ENCODE measurements at places on chromosomes 5 and 9.

GRCh38 chr9:104087894-104088293 is 6.2 kb upstream of the SMC2 start:
- no peak for DNase-seq

DNA sequence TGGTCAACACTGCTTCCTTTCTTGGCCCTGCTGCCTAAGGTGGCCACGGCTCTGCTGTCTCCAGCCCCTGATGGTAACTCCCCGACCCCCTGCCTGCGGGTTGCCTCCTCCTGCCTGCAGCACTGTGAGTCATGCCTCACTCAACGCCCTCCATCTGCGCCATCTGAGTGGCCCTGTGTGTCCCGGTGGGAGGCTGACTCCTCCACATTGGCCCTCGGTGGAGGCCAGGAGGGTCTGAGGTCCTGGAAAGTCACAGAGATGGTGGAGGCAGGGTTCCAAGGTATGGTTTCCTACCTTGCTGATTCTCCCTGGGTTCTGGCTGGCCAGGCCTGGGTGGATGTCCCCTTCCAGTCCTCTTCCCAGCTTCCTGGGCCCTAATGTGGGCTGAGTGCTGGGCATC is 64.5 kb upstream of the ADAMTS2 start:
- no peak for DNase-seq

- DNase-seq = peak; percentile 46
These were observed 47.0 kb upstream of the HOMER1 start for GRCh38 chr5:79560771-79561524.

DNA sequence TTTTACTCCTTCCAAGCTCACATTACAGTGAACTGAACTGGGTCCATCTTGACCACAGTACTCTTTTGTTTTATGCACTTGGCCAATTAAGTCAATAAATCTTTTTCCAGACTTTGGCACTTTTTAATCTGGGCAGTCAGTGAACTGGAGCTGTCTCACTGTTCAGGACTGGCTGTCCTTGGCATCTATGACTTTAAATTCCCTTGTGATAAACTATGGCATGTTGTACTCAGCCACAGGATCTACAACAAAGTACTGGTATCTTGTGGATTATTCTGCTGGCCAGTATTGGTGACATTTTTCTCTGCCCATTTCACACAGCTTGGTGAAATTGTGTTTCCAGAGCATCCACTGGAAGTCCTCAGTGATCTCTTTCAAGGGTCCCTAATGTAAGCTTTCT is 1144.8 kb upstream of the SEMA6A start:
- DNase-seq = no peak

- no peak for DNase-seq
These were observed 906.7 kb downstream of the NR2F1-AS1 start for GRCh38 chr5:92674321-92674720.

DNA sequence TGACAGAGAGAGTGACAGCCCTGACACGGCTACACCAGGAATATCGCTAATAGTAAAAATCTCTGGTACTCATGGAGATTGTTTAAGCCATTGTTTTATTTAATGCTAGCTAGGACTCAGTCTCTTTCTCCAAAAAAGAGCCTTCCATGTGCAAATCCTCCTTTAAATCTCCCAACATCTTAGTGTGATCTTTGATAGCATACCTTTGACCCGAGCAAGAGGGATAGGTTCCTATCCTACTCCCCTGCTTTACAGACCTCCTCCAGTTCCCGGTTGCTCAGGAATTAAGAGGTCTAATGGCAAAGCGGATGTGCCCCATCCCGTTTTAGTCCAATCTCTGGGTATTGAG is 663 bp upstream of the FRMD3 start:
- no peak for DNase-seq

DNA sequence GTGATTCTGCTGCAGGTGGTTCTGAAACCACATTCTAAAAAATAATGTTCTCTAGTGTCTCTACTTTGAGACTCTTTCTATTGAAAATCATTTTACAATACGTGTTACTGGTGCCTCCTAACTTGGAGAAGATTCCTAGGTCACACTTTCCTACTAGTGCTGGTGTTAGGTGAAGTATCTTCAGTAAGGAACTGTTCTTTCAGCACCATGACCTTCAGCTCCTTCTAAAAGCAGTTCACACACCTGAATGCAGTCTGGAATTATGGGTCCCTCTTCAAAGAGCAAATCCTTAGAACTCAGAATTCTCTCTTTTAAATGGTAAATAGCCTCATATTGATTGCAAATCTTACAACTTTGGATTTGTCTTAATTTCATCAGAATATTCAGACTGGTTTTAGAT is 10.6 kb upstream of the DPYSL3 start:
- peak; percentile 32 for DNase-seq

DNA sequence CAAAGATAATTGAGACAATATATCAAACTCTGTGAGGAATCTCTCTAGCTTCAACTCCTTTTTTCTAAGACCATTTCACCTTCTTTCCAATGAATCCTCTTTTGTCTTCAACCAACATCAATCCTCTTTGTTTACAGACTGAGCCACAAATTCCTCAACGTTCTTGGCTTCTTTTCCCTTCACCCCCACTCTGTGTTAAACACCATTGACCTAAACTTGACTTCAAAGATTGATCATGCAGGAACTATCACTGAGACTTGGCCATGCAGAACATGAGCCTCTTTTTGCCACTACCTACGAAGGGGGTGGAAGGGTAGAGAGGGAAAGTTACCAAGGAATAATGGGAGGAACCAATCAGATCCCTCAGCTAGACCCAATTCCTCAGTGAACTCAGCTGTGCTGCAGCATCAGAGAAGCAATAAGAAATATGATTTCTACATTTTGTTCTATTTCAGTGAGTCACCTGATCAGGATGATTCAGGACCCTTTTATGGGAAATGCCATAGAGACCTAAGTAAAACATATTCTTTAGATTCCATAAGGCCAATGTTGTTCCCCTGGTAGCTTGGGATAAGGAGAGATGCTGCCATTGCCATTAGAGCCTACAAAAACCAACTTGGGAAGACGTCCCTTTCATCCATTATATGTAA is 187.7 kb upstream of the RGMB start:
- no peak for DNase-seq

- no peak for DNase-seq
These were observed 795 bp upstream of the STOML2 start for GRCh38 chr9:35103660-35104191.

- DNase-seq = no peak
These were observed 69.4 kb upstream of the PANK3 start for GRCh38 chr5:168648576-168648975.

DNA sequence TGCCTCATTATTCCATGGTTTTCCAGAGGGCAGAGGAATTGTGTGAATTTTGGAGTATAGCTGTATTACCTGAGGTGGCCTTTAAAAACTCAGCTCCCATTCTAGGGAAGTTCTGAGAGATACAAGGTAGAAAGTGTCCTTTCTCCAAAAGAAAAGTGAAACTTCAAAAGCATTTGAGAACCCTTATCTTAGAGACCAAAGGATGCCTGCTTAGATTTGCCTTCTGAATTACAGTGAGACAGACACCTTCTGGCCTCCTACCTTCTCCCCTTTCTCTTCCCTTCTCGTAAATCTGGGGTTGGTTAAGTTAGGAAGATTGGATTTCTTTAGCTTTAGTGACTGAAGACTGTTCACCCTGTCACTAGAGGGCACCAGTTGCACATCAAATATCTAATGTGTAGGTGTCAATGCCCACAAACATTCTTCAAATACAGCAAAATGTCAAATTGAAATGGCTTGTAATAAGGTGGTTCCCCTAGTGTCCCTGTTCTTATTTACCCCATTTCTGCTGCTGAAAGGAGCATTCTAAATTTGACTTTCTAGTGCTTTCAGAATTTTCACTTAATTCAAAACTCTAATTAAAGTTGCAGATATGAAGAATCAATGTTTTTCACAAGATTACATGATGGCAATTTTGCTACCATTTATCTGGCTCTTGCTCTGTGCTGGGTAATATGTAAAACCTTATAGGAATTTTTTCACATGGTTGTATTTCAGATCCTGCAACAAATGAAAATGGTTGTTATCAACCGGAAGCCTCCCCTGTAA is 46.7 kb downstream of the PRRC1 start:
- DNase-seq = peak; percentile 80

DNA sequence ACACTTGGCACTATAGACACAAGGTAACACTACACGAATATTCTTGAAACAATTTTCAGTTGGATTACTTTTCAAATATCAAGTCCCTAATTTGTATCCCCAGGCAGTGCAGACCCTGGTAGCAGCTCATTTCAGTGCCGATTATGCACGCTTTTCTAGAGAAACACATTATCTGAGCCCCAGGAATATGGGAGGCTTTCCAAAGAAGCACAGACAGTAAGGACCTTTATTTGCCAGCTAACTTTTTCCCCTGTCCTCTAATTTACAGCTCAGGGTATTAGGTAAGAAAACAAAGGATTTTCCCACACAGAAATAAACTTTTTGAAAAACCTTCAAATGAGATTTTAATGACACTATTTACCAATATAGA is 852.3 kb upstream of the DMAC1 start:
- no peak for DNase-seq

GRCh38 chr9:92829420-92829819 is 48.4 kb downstream of the ZNF484 start:
- DNase-seq = no peak

- no peak for DNase-seq
These were observed 60.6 kb upstream of the TMEM215 start for GRCh38 chr9:32722704-32723103.

DNA sequence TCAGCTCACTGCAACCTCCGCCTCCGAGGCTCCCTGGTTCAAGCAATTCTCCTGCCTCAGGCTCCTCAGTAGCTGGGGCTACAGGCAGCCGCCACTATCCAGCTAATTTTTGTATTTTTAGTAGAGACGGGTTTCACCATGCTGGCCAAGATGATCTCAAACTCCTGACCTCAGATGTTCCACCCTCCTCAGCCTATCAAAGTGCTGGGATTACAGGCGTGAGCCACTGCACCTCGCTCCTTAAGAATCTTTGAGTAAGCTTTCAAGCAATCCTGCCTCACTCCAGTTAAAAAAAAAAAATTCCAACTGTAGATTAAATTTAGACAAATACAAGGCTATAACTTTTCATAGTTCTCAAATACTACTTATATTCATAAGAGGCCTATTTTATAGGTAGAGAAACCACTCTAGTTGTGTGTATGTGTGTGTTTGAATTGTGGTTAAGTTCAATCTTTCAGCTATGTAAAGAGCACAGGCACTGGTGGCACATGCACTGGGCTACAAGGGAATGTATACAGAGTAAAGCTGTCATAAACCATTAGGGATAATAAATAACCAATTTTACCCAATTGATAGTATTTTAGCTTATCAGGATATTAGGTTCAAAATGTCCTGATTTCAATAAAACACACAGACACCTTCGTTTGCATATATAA is 50.6 kb upstream of the RAPGEF6 start:
- no peak for DNase-seq

- no peak for DNase-seq
These were observed 96.6 kb downstream of the DAB2IP start for GRCh38 chr9:121748074-121748473.

DNA sequence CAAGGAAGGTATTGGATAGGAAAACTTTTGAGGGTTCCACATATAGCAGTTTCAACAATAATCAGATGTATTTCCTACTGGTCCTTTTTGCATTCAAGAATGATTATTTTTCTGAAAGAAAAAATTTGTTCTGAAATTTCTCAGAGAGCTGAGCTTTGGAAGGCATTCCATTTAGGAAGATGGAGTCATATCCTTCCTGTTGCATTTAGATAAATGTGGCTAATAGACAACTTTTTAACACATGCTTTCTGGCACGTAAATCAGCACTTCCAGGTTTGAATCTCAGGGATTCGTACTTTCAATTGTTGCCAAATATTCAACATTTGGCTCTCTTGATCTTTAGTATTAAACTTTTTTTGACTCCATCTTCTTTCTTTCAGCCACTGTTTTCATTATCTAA is 24.8 kb upstream of the TLR4 start:
- DNase-seq = no peak

DNA sequence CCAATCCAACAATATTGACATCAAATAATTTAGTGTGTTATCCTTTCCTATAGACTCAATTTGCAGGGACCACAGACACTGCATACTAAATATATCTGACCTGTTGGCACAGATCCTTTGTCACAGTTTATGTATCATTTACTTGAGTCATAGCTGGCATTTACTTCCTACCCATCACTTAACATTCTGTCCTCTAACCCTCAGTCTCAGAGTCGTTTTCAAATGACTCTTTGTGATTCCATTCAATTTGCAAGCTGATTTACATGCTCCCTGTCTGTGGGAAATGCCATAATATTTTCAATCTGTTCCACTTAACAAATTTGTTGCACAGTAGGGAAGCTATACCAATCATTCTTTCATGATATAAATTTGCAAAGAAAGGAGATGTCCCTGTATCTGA is 265.7 kb upstream of the EDIL3 start:
- DNase-seq = no peak

GRCh38 chr5:42810834-42811590 is 680 bp downstream of the SELENOP start:
- peak; percentile 8 for DNase-seq

GRCh38 chr9:126915281-126915816 is 767 bp downstream of the RALGPS1 start:
- no peak for DNase-seq

GRCh38 chr5:171562822-171563221 is 143.4 kb downstream of the FGF18 start:
- DNase-seq = no peak

DNA sequence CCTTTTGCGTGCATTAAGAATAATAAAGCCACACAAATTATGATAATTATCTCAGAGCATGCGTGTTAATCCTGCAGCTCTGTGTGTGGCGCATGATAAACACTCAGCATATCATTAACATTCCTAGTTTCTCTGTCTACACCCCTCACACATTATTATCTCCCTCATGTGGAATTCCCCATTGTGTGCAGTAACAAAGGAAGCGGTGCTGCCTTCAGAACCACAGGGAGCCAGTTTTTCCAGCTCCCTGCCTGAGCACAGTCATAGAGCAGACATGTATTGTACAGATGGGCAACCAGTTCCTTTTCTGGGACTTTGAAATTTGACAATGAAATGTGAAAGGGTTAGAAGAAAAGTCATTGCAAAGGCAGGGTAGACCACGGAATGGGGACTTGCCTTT is 1365.5 kb upstream of the CDH9 start:
- no peak for DNase-seq

DNA sequence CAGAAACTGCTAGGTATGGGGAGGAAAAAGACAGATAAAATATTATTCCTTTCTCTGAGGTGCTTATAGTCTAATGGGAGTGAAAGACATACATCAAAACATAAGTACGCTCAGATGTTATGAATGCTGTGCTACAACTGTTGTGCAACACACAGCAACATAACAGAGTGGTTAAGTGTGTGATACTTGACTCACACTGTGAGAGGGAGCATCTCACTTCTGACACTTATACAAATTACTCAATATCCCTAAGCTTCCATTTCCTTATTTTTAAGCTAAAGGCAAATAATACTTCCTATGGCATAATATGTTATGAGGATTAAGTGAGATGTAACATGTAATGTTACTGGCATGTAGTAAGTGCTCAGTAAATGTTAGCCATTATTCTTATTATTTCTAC is 110.6 kb upstream of the FER start:
- DNase-seq = peak; percentile 57
